ENCODE measurements at places on chromosomes 3 and 15. TPM values are rescaled to one million over a fixed set of nuclear protein-coding genes. Genes with fewer than 3 reads are reported as not detected.

DNA sequence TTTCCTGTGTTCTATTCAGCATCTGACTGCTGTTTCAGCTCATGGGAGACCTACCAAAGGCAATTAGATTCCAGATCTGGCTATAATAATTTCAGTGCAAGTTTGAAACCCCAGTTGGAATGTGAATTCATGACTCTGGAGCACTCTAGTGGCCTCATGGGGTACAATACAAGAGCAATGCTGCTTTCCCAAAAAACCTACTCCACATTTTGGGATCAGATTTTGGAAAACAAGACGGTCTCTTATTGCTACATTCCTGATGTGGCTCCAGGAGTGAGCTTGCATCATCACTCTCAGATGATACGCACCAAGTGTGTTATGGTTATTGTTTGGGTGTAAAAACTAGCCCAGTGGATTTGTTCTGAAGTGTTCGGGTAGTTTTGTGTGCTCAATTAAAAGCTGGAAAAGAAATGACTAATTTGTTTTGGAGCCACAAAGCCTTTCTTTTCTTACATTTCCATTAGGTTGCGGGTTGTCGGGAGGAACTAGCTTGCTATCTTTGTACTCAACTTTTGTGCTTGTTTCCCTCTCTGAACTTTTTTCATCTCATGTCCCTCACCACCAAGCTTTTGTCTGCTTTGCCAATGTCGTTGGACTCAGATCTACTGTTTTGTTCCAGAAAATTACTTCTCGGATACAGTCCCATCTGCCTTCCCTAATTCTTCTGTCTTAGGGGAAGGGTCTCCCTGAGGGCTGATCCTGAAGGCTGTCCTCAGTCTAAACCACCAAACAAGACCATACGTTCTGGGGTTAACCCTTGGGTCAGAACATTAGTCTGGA is 272.1 kb downstream of the BBX start:
- H3K27ac ChIP-seq, result no peak overlapping the region
- no peak overlapping the region for H3K4me3 ChIP-seq
- H3K4me1 ChIP-seq, result peaks cover 14% of the 10 kb centered on the region
- no peaks in the 10 kb centered on the region for H3K27me3 ChIP-seq
- no peak for DNase-seq

Gene FBXO40
- total RNA-seq, result not detected

Gene PLSCR5
- not detected for total RNA-seq

- peak overlapping the region; percentile 36 for H3K27ac ChIP-seq
- H3K36me3 ChIP-seq, result no peaks in the 10 kb centered on the region
- H3K27me3 ChIP-seq, result no peaks in the 10 kb centered on the region
- peaks cover 75% of the 10 kb centered on the region for H3K4me1 ChIP-seq
- peak; percentile 68 for DNase-seq
- no peak overlapping the region for H3K4me3 ChIP-seq
These were observed 2.3 kb upstream of the FEM1B start for GRCh38 chr15:68275165-68275746.

Gene RLBP1
- not detected for total RNA-seq

DNA sequence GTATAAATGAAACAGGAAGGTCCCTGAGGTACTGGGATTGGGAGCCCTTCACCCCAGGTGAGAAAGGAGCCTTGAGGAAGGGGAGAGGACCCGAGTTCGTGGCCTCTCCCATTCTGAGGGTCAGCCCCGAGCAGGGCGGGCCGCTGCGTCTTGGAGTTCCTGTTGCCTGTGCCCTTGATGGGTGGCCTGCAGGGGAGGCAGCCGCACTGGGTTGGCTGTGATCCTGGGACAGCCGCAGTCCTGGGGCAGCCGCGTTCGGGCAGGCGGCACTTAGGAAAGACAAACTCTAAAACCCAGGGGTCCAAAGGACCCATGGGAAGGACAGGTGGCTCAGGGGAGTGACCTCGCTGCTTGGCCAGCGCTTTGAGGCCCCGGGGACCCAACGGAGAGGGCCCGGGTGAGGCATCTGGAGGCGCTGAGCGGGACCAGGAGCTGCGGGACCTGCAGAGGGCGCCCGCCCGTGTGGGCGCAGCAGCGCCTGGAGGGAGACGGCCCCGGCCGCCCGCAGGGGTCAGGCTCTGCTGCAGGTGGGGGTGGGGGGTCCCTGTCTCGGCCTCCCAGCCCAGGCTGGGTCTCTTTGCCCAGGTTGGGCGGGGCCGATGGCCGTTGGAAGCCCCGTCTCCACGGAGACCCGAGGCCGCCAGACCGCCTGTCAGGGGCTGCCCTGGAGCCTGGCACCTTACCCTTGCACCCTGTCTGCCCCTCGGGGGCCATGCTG is 65.1 kb downstream of the HMCES start:
- no peak overlapping the region for H3K27ac ChIP-seq
- peaks cover 66% of the 10 kb centered on the region for H3K4me1 ChIP-seq
- no peaks in the 10 kb centered on the region for H3K36me3 ChIP-seq
- no peaks in the 10 kb centered on the region for H3K27me3 ChIP-seq
- peak overlapping the region; percentile 15 for H3K4me3 ChIP-seq

- H3K27ac ChIP-seq, result no peak overlapping the region
- peaks cover 28% of the 10 kb centered on the region for H3K27me3 ChIP-seq
- H3K4me3 ChIP-seq, result no peak overlapping the region
- no peaks in the 10 kb centered on the region for H3K36me3 ChIP-seq
- H3K4me1 ChIP-seq, result no peaks in the 10 kb centered on the region
These were observed 56.8 kb downstream of the WNT7A start for GRCh38 chr3:13822871-13823585.

Gene CD200R1
- not detected for total RNA-seq

DNA sequence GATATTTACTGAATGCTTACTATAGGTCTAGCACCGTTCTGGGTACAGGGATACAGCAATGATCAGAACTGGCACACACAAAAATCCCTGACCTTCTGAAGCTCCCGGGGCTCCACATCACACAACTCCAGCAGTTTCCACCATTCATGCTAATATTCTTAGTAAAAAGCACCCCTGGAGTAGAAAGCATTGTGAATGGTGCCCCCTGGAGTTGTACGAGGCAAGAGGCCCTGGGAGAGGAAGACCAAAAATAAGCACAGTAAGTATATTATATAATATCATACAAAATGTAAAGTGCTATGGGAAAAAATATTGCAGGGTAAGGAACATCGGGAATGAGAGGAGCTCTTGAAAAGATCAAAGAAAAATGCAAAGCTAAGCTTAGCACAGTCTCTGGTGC is 790 bp upstream of the SRGAP3 start:
- no peak overlapping the region for H3K27ac ChIP-seq
- DNase-seq, result no peak
- H3K36me3 ChIP-seq, result no peaks in the 10 kb centered on the region
- H3K27me3 ChIP-seq, result peaks cover 5% of the 10 kb centered on the region
- peak overlapping the region; percentile 80 for H3K4me3 ChIP-seq

Gene SEMA3G
- total RNA-seq, result 2.0 TPM

Gene PSTPIP1
- total RNA-seq, result 9.2 TPM

GRCh38 chr15:42456971-42457370 is 34.0 kb downstream of the ZNF106 start:
- no peak overlapping the region for H3K4me3 ChIP-seq
- no peaks in the 10 kb centered on the region for H3K4me1 ChIP-seq
- no peaks in the 10 kb centered on the region for H3K36me3 ChIP-seq
- no peaks in the 10 kb centered on the region for H3K27me3 ChIP-seq

Gene CHST14
- total RNA-seq, result 6.4 TPM

DNA sequence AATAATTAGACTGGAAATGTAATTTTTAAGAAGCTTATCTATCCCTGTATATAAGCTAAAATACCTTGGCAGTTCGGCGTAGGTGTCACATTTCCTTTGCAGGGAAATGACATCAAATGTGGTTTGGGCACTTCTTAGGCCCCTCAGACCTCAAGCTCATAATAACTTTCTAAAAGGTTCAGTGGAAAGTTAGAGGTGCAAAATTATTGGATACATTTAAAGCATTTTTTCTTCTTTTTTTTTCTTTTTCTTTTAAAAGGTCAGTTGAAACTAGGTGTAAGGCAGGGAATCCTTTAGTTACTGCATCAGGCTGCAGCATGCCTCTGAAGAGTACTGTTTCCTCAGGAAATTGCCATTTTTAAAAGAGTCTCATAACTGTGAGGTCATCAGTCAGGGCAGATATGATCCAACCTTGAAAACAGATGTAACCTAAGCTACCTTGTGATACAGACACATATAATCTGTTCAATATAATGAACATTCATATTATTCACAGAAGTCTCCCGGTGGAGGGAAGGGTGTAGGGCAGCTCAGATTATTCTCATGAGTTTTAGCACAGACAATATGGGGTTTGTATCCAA is 4.8 kb downstream of the SACM1L start:
- H3K36me3 ChIP-seq, result peaks cover 2% of the 10 kb centered on the region
- no peak for DNase-seq
- no peak overlapping the region for H3K4me3 ChIP-seq
- H3K4me1 ChIP-seq, result peaks cover 50% of the 10 kb centered on the region

Gene TNK2
- total RNA-seq, result 3.5 TPM

DNA sequence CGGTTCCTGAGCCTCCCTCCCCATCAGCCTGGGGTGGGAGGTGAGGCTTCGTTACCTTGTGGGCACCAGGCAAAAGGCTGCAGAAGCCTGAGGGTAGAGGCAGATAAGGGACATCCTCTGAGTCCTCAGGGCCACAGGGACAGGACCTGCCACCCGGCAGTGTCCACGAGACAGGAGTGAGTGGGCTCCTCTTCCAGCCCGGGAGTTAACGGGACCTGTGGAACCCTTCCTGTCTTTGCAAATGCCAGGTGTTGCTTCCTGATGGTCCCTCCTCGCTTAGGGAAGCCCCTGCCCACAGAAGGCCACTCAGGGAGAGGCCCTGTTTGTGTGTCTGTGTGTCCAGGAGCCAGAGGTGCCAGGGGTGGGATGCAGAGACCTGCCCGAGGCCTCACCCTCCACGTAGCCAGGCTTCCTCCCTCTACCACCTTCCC is 111.1 kb upstream of the ALDH1A3 start:
- H3K4me1 ChIP-seq, result peaks cover 6% of the 10 kb centered on the region
- no peak overlapping the region for H3K4me3 ChIP-seq
- H3K27me3 ChIP-seq, result peaks cover 1% of the 10 kb centered on the region
- no peaks in the 10 kb centered on the region for H3K36me3 ChIP-seq
- H3K27ac ChIP-seq, result no peak overlapping the region

Gene GXYLT2
- 7.4 TPM for total RNA-seq

Gene NME9
- not detected for total RNA-seq

All from HepG2 (cell line).